ENCODE measurements at places on chromosomes 5 and 9.

GRCh38 chr9:71128796-71129195, 7.4 kb upstream of the TRPM3 start:
- DNase-seq: no peak

DNA sequence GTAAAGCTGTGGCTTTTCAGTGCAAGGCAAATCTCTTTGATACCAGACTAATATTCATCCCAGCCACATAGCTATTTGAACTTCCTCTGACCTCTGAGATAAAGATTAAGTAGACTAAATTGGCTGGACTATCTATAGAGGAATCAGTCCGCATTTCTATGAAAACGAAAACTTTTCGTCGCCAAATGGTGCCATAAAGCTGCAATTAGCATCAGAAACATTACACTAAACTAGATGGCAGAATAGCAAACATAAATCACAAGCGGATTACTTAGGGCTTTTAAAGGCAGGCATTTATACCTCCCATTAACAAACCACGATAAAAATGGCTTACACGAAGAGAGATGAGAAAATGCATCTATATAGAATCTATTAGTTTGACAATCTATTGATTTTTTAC, 1009.7 kb upstream of the CDH6 start:
- no peak for DNase-seq

- DNase-seq: no peak
These were observed 128.1 kb downstream of the FBXO38 start for GRCh38 chr5:148511810-148512347.

- DNase-seq: peak; percentile 9
These were observed 458.6 kb downstream of the ZSWIM6 start for GRCh38 chr5:61790678-61791077.

GRCh38 chr5:96640696-96641095, 21.5 kb upstream of the CAST start:
- DNase-seq: no peak

DNA sequence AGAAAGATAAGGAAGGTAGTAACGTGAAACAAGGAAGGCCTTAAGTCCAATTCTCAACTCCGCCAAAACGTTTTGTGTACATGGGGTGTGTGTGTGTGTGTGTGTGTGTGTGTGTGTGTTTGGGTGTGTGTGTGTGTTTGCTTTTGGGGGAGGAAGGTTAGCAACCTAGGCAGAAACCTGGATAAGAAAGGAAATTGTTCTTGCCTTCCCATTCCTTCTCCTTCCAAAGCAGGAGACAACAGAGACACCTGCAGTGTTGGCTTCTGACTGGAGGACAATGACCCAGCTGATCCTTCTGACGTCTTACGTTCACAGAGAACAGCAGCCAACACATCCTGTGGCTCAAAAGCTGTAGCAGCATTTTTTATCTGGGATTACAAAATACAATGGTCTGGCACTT, 4.1 kb upstream of the CCNG1 start:
- DNase-seq: no peak

DNA sequence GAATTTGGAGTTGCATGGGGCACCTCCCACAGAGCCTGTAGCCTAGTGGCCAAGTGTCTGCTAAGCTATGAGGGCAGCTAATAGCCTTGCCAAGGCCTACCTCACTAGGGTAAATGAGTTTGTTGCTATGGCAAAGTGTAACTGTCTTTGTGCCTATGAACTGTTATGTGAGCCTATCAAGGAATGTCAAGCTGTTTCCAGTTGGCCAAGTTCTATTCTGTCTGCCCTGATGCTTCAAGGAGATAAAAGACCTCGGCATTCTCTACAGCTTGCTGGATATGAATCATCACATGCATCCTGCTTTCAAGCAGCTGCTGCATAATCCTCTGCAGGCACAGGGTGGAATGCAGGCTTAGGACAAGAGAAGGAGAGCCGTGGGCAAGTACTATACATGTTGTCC, 69.8 kb upstream of the CCDC112 start:
- no peak for DNase-seq

DNA sequence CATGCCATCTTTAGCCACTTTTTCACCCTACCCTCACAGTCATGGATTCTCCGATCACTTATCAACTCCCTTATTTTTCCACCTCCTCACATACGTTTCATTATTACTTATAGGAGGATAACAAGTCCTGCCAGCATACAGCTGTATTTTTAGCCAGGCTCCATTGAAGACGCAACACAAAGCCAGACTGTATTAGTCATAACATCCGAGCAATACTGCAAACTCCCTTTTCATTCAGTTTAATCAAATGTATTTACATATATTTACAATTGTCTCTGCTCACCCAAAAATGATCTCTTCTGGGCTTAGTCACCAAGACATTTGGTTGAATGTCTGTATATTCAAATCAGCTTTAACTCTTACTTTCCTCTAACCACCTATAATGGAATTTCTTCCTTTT, 126.4 kb upstream of the PRLR start:
- no peak for DNase-seq

- DNase-seq: no peak
These were observed at the start of gene OLFM1 for GRCh38 chr9:135087489-135087792. Gene OLFM1 (plus strand): TSS chr9:135087668. CDS start chr9:135087990, 322 bp downstream.

- DNase-seq: no peak
These were observed 50.8 kb downstream of the ITGA1 start for GRCh38 chr5:52838326-52839015.

GRCh38 chr5:93609762-93610161, 26.7 kb downstream of the NR2F1 start:
- DNase-seq: no peak

All from GM06990 (cell line).